ENCODE measurements at places on chromosomes 5 and 9.

DNA sequence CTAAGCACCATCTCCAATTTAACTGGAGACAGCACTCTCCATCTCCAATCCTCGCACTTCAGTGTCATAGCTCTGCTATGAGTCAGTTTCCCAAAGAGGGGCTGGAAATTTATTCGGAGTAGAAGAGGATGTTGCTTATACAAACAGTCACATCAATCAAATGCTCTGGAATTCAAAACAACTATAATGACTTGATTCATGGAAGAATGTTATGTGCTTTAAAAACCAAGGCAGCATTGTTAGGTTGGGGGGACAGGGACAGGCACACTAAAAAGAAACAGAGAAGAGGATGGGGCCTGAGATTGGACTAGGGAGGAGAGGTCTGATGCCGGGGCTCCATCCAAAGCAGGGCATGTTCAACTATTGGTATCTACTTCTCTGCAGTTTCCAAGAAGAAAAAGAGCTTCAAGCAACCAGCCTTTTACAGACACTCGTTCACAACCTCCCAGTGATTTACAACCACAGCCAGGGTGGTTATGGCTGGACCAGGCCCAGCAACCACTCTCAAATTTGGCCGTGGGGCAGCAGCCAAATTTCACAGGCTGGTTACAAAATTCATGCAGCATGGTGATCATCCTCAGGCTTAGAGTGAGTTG lies 117.5 kb upstream of the ZNF366 start:
- DNase-seq = no peak

DNA sequence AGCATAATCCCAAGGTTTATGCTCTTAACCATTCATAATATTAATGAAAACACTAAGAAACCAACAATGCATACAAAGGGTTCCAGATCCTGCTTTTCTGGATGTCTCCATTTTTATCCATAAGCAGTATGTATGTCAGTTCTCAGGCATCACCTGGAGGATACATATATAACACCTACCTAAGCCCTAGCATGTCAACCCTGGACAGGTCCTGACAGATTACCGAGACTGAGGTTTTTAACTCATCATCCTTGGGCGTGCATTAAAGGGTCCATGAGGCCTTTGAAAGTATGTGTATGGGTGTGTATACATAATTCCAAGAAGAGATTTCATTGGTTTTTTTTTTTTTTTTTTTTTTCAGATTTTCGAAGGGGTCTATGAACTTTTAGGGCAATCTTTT lies 70.6 kb downstream of the SH3TC2 start:
- no peak for DNase-seq

- no peak for DNase-seq
Observed at GRCh38 chr5:98927242-98927988, 1.4 kb downstream of the CHD1 start.

- no peak for DNase-seq
Observed at GRCh38 chr5:19886123-19886917, 101.7 kb downstream of the CDH18 start.

GRCh38 chr9:27206041-27206440 lies 90.9 kb downstream of the EQTN start:
- DNase-seq = no peak

DNA sequence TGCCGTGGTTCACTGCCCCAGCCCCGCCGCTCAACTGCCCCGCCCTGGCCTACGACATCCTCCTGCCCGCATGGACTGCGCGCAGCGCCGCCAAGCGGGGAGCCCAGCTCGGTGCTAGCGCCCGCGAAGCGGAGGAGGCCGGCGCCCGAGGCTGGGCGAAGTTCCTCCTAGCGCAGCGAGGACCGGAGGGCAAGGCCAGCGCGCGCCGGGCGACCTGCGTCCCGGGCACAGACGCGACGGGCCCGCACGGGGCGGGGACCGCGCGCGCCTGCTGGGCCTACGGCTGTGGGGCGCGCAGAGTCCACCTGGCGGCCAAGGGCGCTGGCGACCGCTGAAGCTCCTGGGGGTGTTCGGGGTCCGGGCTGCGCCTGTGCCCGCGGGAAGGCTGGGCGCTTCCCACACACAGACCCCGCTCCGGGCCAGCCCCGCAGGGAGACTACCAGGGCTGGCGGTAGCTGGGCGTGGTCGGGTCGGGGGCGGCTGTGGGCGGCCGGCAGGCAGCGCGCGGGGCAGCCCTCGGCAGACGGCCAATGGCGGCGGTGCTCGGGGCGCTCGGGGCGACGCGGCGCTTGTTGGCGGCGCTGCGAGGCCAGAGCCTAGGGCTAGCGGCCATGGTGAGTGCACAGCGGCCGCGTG lies at the start of gene PCBD2:
Gene PCBD2 (plus strand): TSS at position 522 of the 636 bp plus-strand sequence. CDS start 9 bp downstream, at position 531.
- peak; percentile 56 for DNase-seq

GRCh38 chr5:40486437-40487275 lies 193.1 kb upstream of the PTGER4 start:
- no peak for DNase-seq

- DNase-seq = no peak
Observed at GRCh38 chr5:34039398-34040157, 3.4 kb downstream of the C1QTNF3 start.

- no peak for DNase-seq
Observed at GRCh38 chr5:175813943-175814630, 57.3 kb upstream of the CPLX2 start.

- DNase-seq = no peak
Observed at GRCh38 chr5:4674166-4674565, 466.0 kb upstream of the ADAMTS16 start.

DNA sequence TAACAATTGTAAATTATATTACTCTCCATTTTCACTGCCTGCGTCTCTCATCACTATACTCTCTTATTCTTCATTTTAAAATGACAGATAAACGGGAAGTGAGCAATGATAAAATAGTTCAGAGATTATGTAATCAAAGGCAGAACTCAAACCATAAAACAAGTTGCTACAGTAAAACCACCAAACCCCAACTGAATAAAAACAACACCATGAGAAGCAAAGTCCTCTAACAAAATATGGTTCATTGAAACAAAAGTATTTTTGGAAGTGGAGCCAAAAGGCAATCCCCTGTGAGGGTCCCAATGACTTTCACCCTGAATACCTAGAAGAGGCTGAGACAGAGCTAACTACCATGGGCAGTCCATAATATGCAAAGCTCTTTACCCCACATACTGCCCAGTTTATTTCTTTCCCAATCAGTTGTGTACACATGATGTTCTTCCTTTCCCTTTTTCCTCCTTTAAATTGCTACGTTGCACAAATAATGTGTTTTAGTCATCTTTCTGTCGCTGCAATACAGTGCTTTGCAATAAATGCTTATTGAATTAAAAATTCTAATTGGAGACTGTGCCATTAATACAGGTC lies 64.0 kb upstream of the PTGER4 start:
- DNase-seq = no peak

DNA sequence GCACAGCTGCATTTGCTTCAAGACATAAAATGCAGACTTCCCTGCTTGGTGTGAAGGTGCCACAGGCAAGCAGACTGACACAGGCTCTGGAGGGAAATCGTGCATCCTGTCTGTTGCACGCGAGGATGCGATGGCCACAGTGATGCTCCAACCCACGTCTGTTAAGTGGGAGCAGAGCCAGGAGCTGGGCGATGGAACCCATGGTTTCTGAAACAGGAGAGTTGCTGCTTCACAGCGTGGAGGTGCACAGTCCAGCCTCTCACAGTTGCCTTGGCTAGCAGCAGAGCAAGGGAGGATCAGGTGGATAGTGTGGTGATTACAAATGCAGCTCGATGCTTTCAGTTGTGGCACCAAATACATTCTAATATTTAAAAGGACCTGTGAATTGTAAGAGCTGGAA lies 108.8 kb downstream of the TENT4A start:
- no peak for DNase-seq

DNA sequence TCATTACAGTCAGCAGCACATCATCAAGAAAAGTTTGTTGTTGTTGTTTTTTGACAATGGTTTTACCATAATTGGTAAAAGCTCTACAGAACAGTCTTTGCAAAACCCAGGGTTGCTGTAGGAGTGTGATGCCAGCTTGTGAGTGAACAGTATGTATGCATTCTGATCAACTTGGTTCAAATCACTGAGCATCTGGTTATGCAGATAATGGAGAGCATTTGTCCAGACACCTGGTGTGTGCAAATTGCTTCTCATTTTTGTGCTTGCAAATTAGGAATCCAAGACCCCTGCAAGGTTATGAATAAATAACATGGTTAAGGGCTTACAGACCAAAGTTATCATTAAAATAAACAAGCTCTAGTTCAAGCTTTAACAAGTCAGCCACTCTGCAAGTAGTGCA lies 448.7 kb upstream of the ACTBL2 start:
- DNase-seq = no peak

DNA sequence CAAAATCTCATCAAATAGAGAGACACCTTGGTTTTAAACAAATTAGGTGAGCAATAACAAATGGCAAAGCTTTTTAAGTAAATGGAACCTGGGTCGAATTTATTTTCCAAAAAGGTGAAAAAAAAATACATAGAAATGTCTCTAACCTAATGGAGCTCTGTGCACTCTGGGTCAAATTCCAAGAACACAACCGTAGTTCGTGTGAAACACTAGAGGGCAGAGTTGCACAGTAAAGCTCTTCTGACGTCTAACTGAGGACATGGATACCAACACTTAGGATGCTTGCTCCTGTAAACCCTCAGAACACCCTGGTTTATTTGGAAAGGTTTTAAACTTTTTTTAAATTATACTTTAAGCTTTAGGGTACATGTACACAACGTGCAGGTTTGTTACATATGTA lies 18.9 kb downstream of the MARCHF11 start:
- DNase-seq = peak; percentile 37

GRCh38 chr5:78569441-78569840 lies 79.1 kb downstream of the LHFPL2 start:
- peak; percentile 11 for DNase-seq

- DNase-seq = no peak
Observed at GRCh38 chr5:59126708-59127573, 544.1 kb downstream of the RAB3C start.
